ENCODE measurements at places on chromosomes 16 and 17.

GRCh38 chr17:49194297-49194607, 16.1 kb downstream of the GNGT2 start:
- DNase-seq: no peak

- no peak for DNase-seq
Observed at GRCh38 chr17:75352079-75352569, 53.4 kb downstream of the GRB2 start.

DNA sequence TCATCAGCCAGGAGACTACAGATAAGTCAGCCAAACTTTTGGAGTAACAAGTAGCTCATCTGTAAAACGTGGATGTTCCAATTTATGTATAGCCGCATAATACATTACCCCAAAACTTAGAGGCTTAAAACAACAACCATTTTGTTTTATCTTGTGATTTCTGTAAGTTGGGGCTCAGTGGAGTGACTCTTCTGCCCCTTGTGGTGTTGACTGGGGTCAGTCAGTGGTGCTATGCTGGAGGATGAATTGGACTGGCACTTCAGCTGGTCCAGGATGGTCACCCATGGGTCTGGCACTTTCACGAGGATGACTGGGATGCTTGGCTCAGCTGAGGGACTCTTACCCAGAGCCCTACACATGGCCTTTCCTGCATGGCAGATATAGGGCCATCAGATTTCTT, 172.5 kb downstream of the WWOX start:
- DNase-seq: no peak

DNA sequence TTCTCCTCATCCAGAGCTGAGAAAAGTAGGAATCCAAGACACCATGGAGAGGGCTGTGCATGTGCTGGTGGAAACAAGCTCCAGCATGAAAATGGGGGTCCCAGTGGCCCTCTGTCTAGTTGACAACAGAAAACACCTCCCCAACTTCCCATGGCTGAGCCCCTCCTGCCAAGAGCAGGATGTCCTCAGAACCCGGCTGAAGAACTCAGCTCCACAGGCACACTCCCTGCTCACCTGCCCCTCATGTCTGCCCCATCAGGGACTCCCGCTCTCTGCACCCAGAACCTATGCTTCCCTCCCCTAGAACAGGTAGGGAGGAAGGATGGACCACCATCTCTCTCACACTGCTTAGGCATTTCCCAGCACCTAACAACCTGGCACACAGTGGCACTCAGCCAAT, 167.2 kb downstream of the C16orf78 start:
- no peak for DNase-seq

- DNase-seq: no peak
Observed at GRCh38 chr16:64878940-64879339, 242.9 kb downstream of the CDH11 start.

- DNase-seq: no peak
Observed at GRCh38 chr17:42518755-42519545, 17.1 kb upstream of the NAGLU start.

- DNase-seq: no peak
Observed at GRCh38 chr16:86919578-86920305, 341.4 kb downstream of the FOXL1 start.

DNA sequence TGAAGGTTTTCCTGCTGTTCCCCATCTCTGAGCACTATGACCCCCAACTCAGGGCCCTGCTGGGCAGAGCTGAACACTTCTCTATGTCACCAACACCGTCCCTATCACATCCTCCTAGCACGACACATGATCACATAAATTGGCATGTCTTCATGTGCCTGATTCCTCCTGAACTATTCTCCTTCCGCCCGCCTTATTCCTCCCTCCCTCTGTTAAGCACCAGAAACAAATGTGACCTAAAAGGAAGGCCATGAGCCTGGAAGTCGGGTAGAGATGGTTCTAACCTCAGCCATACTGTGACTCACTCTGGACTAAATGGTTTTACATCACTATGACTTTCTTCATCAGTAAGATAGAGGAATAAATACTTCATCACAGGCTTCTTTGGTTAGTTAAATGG, 80.8 kb upstream of the DYNLRB2 start:
- DNase-seq: no peak

GRCh38 chr16:68236137-68236825, 354 bp upstream of the ESRP2 start:
- DNase-seq: no peak

- DNase-seq: no peak
Observed at GRCh38 chr17:65953316-65954147, 238.4 kb downstream of the CEP112 start.

GRCh38 chr16:57360321-57360935, 1.8 kb downstream of the CCL22 start:
- DNase-seq: no peak

DNA sequence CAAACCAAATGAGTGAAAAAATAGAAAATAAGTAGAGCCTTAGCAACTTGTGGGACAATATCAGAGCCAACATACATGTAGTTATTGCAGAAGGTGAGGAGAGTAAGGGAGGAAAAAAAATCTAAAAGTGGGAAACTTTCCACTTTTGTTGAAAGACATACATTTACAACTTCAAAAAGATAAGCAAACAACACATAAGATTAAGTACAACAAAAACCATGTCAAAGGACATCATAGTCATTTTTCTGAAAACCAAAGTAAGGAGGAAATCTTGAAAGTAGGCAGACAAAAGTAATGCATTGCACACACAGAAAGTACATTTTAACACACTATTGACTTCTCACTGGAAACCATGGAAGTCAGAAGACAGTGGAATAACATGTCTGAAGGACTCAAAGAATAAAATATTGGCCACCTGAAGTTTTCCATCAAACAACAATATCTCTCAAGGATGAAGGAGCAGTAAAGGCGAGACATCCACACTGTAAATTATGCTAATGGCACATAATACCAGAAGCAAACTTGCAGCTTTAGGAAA, 291.9 kb downstream of the BCAS3 start:
- no peak for DNase-seq

DNA sequence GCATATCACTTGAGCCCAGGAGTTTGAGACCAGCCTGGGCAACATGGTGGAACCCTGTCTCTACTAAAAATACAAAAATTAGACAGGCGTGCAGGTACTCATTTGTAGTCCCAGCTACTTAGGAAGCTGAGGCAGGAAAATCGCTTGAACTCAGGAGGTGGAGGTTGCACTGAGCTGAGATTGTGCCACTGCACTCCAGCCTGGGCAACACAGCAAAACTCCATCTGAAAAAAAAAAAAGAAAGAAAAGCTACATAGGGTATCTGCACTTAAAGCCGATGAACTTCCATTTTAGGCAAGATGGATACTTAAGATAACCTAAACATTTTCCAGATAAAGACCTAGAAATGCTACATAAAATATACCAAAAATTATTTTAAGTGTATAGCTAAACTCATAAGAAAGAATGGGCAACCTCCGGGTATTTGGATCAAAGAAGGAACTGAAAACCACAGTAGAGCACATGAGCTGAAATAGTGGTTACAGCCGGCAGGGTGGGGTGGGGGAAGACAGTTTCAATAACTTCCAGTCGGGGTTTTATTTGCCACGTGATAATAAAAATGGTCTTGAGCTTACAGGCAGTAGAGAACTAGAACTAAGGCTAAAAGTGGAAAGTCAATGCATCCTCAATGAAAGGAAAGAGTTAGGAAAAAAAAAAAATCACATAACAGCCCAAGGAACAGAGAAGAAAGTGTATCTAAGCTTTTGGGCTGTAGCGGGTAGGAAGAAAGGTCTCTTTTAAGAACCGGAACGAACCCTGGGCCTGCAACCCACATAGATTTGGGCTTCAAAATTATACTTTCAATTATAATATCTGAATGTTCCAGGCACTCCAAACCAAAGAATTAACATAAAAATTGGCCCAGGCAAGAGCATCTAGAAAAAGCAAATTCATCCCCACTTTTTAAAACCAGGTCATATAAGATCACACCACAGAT, 53.1 kb downstream of the CFDP1 start:
- no peak for DNase-seq

DNA sequence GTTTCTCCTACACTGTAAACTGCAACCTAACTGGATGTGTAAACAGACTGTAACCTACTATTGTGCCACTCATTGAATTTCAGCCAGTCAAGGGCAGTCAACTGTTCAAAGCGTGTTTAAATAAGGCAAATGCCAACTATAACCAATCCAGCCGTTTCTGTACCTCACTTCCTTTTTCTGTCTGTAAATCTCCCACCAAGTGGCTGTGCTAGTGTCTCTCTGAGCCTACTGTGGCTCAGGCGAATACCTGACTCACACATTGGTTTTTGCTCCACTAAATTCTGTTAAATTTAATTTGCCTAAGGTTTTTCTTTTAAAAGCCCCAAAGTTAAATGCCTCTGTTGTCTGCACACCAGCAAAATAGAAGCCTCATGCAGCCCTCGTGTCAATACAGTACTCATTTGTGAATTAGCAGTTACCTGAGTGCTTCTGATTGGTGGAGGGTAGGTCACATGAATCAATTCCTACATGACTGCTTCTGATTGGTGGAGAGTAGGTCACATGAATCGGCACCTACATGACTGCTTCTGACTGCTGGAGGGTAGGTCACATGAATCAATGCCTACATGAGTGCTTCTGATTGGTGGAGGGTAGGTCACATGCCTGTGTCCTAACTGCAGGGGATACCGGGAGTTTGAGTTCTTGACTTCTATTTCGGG, 31.1 kb upstream of the CCR7 start:
- DNase-seq: peak; percentile 26

DNA sequence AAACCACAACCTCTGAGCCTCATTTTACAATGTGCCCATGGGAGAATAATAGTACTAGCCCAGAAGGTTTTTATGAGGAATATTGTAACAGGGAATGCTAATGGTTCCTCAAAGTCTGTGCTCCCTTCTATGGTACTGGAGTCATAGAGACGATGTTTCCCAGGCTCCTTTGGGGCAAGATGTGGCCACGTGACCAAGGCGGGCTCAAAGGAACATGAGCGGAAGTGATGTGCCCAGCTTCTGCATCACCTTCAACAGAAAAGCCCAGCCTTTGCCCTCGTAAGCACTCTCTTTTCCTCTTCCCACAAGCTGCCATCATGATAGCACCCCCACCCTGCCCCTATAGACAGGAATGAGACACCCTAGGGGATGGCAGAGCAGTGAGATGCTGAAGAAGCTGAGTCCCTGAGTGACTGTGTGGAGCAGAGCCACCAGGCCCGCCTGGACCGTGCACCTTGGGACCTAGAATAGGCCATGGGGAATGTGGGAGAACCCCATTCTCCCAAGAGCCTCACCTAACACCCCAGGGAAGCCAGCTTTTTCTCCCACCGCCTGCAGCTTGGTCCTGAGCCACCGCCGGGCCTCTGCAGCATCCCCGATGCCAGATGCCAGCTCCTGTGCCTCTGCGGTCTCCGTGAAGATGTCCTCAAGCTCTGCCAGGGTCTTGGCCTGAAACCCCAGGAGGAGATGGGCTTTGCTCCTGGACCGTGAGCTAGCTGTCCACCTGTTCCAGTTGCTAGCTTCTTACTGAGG, 22.2 kb upstream of the PIK3R6 start:
- no peak for DNase-seq

DNA sequence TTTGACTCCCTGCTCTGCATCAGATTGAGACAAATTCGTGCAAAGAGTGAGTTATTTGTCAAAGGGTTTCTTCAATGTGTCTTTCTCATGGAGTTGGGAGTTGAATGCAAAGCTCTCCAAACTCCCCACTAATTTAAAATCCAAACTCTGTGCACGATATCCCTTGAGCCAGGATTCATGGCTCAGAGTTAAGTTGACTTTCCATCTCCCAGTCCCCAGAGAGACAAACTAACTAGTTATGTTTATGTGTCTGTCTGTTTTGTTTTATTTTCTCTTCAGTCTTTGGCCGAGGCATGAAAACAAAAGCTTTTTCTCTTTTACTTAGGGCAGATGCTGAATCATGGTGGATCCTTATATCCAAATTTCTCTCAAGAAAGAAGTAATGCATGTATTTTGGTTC, 570.0 kb upstream of the CDH5 start:
- no peak for DNase-seq

GRCh38 chr16:85891776-85892166, 7.2 kb upstream of the IRF8 start:
- DNase-seq: no peak

DNA sequence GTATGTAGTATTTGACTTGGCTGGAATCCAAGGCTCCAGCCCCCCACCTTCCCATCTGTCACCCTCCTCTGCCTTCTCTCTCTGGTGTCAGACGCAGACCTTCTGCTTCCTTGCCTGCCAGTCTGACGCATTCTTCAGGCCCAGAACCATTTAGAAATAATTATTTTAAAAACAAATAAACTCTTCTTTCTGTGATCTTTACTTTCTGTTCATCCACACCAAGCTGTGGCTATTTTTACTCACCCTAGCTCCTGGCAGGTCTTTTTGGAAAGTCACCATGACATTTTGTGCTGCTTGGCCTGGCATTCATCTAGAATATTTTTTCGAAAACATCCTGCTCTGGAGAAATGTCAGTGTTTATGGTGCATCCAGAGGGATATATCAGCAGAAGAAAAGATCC, 330.7 kb upstream of the ASIC2 start:
- DNase-seq: no peak

GRCh38 chr17:45092911-45093430, 31.9 kb downstream of the NMT1 start:
- no peak for DNase-seq

DNA sequence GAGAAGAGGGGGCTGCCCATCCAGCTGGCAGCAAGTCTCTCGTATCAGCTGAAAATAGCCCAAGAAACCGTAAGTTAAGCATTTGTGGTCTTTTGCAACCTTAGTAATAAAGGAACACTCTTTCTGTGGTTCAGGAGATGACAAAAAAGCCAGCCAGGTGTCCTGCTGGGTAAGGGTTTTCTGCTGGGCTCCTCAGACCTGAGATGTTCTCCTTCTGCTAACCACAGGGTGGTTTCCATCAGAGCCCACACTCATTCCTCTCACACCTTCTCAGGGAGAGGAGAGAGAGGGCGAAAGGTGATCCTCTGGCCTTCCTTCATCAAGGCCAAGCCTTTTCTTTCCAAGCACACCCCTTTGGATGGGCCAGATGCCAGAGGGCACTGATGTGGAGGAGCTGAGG, 70.7 kb downstream of the TEX14 start:
- no peak for DNase-seq

- no peak for DNase-seq
Observed at GRCh38 chr16:66325717-66326376, 40.6 kb upstream of the CDH5 start.

- DNase-seq: no peak
Observed at GRCh38 chr17:76544546-76545365, 4.9 kb downstream of the PRCD start.

GRCh38 chr17:29210879-29211278, 30.7 kb upstream of the MYO18A start:
- no peak for DNase-seq

GRCh38 chr16:56967733-56968132, 6.0 kb downstream of the CETP start:
- no peak for DNase-seq

- no peak for DNase-seq
Observed at GRCh38 chr17:33936764-33937163, 318.3 kb upstream of the CCL2 start.

- DNase-seq: no peak
Observed at GRCh38 chr16:66402166-66402565, 24.9 kb upstream of the BEAN1 start.

- no peak for DNase-seq
Observed at GRCh38 chr16:57004387-57005250, 15.3 kb downstream of the NLRC5 start.

GRCh38 chr17:16652847-16653366, 743 bp downstream of the ZNF624 start:
- DNase-seq: no peak

Measured in NCI-H1436 treated with DMSO at 0.1 percent for 48 hours (cell line).